ENCODE measurements at places on chromosomes 7 and 10.

- DNase-seq, result no peak
These were observed 186.6 kb upstream of the PRSS1 start for GRCh38 chr7:142562688-142563087.

GRCh38 chr7:80843018-80843677 is 75.7 kb downstream of the SEMA3C start:
- no peak for DNase-seq

GRCh38 chr7:26331113-26331512 is 39.5 kb downstream of the SNX10 start:
- DNase-seq, result no peak

- DNase-seq, result no peak
These were observed 61.3 kb upstream of the CAV2 start for GRCh38 chr7:116438267-116438666.

GRCh38 chr10:6593241-6593671 is 13.2 kb upstream of the PRKCQ start:
- DNase-seq, result no peak

- DNase-seq, result no peak
These were observed 18.8 kb upstream of the SLC35G1 start for GRCh38 chr10:93875032-93875358.

- no peak for DNase-seq
These were observed 9.1 kb upstream of the PRKRIP1 start for GRCh38 chr7:102387064-102387463.

DNA sequence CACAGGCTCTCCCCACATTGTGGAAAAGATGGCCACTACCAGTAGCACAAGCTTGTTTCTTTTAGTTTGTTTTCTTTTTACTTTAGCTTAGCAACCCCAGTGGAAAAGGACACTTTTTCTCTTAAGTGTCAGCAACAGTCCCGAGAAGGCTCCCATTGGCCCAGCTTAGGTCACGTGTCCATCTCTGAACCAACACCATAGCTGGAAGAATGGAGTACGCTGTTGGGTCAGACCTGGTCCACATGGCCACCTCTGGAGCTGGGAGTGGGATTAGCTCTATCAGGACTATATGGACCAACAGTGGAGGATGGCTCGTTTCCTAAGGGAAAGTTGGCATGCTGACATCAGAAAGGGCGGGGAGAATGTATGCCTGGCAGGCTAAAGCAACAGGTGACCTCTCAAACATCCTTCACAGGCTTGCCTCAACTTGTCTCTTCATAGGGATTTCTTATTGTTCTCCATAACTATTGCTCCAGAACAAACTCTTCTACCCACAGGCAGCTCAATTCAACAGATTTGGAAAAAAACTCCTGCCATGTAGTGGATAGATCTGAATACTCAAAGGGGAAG is 27.6 kb upstream of the NEUROG3 start:
- no peak for DNase-seq

DNA sequence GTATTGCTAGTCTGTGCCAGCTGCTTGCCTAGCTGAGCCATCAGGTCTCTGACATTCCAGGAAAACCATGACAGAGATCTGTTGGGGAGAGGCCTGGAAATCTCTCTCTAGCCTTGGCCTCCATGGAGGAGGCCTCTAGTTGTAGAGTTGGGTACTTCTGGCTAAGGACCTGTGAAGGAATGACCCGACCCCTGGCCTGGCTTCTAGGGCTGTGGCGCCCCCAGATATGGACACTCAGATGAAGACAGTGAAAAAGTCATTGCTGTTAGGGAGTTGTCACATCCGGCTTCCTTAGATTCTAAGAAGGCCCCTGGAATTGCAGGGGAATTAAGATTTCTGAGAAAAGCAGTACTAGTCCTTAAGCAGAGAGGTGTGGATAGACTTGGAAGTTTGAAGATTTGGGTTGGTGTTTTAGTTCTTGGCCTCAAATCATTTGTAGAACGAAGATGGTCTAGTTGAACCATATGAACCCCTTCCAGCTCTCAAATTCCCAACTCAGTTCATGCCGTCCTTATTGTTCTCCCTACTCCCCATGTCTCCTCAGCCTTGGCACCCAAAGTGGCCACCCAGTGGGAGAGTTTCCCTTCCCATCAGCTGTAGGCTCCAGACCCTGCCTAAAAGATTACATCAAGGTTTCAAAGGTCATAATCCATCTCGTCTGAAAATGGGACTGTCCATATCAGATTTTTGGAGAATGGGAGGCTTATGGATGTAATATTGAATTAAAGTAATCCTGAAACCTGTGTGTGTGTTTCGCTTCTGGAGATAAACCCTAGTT is 7.0 kb downstream of the HHEX start:
- no peak for DNase-seq

DNA sequence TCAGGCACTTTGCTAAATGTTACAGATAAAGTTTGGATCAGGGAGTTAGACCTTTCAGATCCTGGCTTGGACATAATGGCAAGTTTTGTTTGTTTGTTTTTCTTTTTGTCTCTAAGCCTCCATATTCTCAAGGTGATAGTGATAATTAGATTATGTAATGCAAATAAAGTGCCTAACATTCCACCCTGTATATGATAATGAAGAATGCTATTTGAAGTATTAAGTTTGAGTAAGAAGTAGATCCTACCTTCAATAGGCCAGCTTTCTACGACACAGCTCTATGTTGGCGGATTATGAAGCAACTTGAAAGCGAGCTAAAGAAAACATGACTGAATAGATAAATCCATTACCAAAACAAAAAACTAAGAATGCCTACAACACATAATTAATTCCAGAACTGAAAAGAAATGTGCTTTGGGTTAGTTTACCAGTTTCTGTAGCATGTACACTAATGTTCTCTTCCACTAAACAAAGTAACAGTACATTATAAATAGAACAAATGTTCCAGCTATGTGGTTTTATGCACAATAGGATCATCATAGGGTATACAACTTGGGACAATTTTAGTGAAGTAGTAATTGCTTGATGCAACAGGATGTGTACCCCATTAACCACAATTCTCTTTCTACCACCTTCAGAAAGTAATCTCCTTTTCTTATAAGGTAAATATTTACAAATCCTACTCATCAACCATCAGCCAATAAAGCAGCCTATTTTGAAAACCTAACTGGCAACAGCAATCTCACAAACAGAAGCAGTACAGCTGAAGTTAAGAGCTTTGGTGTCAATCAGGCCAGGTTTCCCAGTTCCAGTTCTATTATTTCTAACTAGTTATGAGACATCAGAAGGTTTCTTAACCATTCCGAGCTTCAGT is 1.5 kb downstream of the SEM1 start:
- no peak for DNase-seq

- DNase-seq, result no peak
These were observed 3.2 kb downstream of the HTRA1 start for GRCh38 chr10:122464586-122464985.

GRCh38 chr10:6401558-6402348 is 178.3 kb downstream of the PRKCQ start:
- peak; percentile 82 for DNase-seq

- DNase-seq, result no peak
These were observed 34.5 kb downstream of the SMURF1 start for GRCh38 chr7:99109108-99110051.

GRCh38 chr7:134315679-134316538 is 821 bp downstream of the SLC35B4 start:
- no peak for DNase-seq
